Activated T-helper 2 cell treated with anti-CD3 and anti-CD28 coated beads, Interferon-gamma antibody, Interleukin-2, Interleukin-4, amounts not matched to agents 10 μg/mL and 5 μg/mL and 100 μg/mL, durations not matched to agents 14 hours and 24 hours and 36 hours (primary cell): ENCODE measurements at places on chromosomes 2 and 18. TPM values are rescaled to one million over a fixed set of nuclear protein-coding genes. Genes with fewer than 3 reads are reported as not detected.

GRCh38 chr18:8194431-8194830 is 414.8 kb upstream of the RAB12 start:
- no peak overlapping the region for H3K27ac ChIP-seq
- DNase-seq: no peak
- H3K4me3 ChIP-seq: no peak overlapping the region
- no peaks in the 10 kb centered on the region for H3K4me1 ChIP-seq
- no peaks in the 10 kb centered on the region for H3K36me3 ChIP-seq
- H3K27me3 ChIP-seq: no peaks in the 10 kb centered on the region

DNA sequence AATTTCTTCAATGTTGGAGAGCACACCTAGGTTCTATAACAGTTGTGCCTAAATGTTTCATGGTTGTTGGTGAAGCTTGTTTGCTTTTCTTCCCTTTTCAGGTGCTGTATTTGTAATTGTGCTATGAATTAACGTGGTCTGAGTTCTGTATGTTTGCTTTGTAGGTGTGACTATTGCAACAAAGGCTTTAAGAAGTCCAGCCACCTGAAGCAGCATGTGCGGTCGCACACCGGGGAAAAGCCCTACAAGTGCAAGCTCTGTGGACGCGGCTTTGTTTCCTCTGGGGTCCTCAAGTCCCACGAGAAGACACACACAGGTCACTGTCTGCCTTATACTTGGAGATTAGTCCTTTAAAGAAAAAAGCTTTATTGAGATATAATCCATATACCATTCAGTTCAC is 91.2 kb downstream of the ZNF236 start:
- DNase-seq: no peak
- H3K27ac ChIP-seq: no peak overlapping the region
- no peaks in the 10 kb centered on the region for H3K27me3 ChIP-seq
- no peaks in the 10 kb centered on the region for H3K4me1 ChIP-seq

DNA sequence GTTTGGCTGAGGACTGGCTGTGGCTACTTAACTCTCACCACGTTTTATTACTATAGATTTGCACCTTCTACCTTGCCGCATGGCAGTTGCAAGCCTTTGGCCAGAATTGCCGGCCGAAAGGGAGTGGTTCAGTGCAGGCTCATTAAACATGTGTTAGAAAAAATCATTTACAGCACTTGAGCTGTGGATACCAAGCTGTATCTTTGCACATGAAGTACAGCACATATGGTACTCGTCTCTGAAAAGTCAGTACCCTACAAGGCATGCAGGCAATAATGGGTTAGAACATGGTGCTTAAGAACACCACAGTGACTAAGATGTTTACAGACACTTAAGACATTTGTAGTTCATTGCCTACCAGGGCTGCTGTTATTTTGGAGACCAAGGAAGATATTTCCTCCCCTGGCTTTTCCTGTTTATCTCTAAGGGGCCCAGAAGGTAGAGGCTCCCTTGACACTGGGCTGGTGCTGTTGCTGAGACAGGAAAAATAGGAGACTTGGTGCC is 103.1 kb downstream of the ZNF532 start:
- DNase-seq: no peak
- no peaks in the 10 kb centered on the region for H3K36me3 ChIP-seq
- peaks cover 2% of the 10 kb centered on the region for H3K4me1 ChIP-seq
- H3K27me3 ChIP-seq: peaks cover 2% of the 10 kb centered on the region
- no peak overlapping the region for H3K27ac ChIP-seq

GRCh38 chr18:12593866-12594265 is 64.0 kb downstream of the SPIRE1 start:
- H3K27ac ChIP-seq: no peak overlapping the region
- H3K36me3 ChIP-seq: no peaks in the 10 kb centered on the region
- H3K4me3 ChIP-seq: no peak overlapping the region

DNA sequence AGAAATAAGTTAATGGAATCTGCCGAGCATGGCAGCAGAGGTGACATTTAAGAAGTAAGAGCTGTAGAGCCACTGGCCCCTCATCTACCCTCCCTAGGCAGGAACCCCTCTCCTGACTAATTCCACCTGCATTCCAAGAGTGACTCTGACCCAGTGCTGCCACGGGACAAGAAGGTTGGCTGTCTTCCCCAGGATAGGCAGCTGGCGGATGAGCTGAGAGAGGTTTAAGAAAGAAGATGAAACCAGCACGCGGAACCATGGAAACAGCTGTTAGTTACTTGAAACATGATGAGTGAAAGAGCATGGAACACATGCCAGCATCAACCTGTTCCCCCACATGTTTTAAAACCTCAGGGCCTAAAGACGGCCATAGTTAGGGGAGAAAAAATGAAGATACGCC is 74.1 kb downstream of the RND3 start:
- DNase-seq: no peak
- H3K4me3 ChIP-seq: no peak overlapping the region
- H3K27ac ChIP-seq: no peak overlapping the region
- no peaks in the 10 kb centered on the region for H3K36me3 ChIP-seq
- H3K27me3 ChIP-seq: no peaks in the 10 kb centered on the region
- H3K4me1 ChIP-seq: no peaks in the 10 kb centered on the region

DNA sequence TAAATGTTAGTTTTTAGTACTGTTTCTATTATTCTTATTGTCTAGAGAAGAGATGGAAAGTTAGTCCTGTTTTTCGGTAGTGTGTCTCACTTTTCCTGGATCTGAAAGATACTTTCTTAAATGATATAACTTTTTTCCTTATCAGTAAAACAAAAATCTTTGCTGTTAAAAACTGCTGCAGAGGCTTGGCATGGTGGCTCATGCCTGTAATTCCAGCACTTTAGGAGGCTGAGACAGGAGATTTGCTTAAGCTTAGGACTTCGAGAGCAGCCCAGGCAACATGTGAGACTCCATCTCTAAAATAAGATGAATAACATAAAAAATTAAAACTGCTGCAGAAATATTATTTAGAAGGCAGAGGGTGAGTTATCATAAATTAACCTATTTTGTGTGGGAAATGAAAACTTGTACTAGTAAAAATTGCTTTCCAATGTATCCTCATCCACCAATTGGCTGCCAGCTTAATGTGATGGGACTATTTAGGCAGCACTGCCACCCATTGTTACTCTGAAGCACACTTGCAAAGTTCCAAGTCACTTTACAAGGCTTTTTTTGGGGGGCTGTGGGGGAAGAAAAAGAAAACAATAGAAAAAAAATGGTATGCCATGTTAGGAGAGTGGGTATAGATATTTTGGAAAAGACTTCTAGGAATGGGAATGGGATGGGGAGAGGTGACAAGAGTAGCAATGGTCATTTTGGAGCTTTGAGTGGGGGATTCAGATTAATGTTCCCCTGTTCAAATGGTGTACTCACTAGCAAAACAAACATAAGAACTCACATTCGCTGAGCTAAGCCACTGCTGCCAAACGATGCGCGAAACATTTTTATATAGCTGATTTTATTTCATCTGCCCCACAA is 62.7 kb downstream of the MEIS1 start:
- no peaks in the 10 kb centered on the region for H3K27me3 ChIP-seq
- H3K27ac ChIP-seq: no peak overlapping the region
- no peaks in the 10 kb centered on the region for H3K36me3 ChIP-seq
- H3K4me1 ChIP-seq: no peaks in the 10 kb centered on the region
- DNase-seq: no peak
- no peak overlapping the region for H3K4me3 ChIP-seq

DNA sequence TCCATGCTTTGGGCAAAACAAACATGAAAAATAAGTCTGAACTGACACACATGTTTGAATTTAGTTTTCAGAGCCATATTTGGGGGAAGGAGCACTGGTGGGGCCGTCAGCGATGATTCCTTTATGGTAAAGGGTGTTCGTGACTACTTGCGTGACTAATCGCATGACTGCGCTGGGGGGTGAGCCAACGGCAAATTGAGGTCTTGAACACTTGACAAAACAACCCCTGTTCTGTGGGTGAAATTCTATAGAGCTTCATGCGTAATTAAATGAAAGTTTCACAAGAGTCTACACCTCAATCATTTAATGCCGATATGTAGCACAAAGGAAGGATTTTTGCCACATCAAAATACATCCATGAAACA is 127.5 kb upstream of the CYP1B1 start:
- no peak overlapping the region for H3K27ac ChIP-seq
- DNase-seq: no peak
- no peaks in the 10 kb centered on the region for H3K36me3 ChIP-seq
- H3K4me3 ChIP-seq: no peak overlapping the region

DNA sequence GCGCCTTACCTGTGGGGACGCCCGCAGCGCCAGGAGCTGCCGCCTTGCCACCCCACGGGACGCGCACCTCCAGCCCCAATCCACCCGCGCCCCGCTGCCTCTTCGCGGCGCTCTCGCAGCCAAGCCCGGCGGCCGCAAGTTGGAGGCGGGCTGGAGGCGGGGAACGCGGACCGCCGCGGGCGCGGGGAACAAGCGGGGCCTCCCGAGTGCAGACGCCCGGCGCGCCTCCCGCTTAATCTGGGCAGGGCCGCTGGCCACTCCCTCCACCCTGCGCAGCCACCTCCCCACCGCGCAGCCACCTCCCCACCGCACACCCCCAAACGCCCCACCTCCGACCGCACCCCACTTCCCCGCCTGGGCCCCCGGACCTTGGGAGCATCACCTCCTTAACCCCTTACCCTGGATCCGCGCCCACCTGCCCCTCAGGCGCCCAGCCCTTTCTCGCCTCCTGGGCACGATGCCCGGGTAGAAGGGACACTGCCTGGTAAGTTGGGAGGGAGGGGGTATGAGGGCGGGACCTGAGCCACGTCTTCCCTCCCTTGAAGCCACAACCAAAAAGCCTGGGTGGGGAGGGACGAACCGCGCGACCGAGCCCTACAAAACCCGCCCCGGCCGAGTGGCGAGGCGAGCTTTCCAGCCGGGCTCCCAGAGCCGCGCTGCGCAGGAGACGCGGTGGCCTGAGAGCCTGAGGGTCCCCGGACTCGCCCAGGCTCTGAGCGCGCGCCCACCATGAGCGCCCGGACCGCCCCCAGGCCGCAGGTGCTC is at the start of the genes COL4A3 and COL4A4:
Gene COL4A3, plus strand, starts transcription at position 627 of the 765 bp plus-strand sequence. Its CDS starts 103 bp downstream, at position 730.
Gene COL4A4, minus strand, starts transcription at position 208 of the 765 bp plus-strand sequence. CDS start 16,722 bp downstream, outside the sequence.
- H3K27ac ChIP-seq: no peak within 1 kb of the TSS
- H3K4me3 ChIP-seq: peak within 1 kb of the TSS; percentile 64
- no peaks in the 10 kb centered on the region for H3K36me3 ChIP-seq
- DNase-seq: no peak
- H3K4me1 ChIP-seq: peaks cover 6% of the 10 kb centered on the region
- peaks cover 44% of the 10 kb centered on the region for H3K27me3 ChIP-seq

The ALPP gene
- total RNA-seq: not detected in 2 replicates

DNA sequence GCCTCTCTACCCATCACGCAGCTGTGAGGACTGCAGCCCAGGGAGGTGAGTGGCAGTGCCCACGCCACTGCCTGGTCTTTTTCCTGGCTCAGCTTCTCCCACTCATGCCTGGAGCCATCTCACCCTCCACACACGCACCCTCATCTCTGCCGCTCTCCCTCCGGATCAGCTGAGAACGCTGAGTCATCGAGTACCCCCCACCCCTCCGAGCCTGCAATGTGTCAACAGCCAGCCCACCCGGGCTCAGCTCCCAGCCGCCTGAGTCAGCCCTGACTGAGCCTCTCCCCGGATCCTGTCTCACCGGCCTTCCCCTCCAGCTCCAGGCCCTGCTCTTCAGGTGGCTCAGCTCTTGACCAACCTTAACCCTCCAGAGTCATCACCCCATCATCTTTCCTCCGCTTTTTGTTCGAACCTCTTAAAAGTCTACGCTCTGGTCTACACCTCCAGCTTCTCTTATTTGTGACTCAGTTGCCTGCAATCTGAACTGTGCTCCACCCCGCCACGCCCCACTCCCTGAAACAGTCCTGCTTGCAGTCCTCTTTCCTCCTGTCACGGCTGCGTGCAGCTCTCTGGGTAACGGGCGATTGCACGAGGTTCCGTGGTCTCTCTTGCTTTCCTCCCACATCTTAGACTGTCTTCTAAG is 94.4 kb upstream of the ASAP2 start:
- no peaks in the 10 kb centered on the region for H3K36me3 ChIP-seq
- H3K4me3 ChIP-seq: no peak overlapping the region
- no peaks in the 10 kb centered on the region for H3K4me1 ChIP-seq
- H3K27me3 ChIP-seq: no peaks in the 10 kb centered on the region
- DNase-seq: no peak
